Heart right ventricle (tissue), 16 donors: ENCODE measurements at places on chromosomes 4 and X. TPM values are rescaled to one million over a fixed set of nuclear protein-coding genes. Genes with fewer than 3 reads are reported as not detected.

- no peak for DNase-seq
These were observed 13.9 kb downstream of the ACOT9 start for GRCh38 chrX:23729214-23729613.

GRCh38 chr4:105147016-105147552, 408 bp downstream of the TET2 start:
- DNase-seq = no peak

GRCh38 chr4:123102897-123103471, 180.6 kb upstream of the NUDT6 start:
- no peak for DNase-seq

Gene IBSP
- not detected for total RNA-seq

DNA sequence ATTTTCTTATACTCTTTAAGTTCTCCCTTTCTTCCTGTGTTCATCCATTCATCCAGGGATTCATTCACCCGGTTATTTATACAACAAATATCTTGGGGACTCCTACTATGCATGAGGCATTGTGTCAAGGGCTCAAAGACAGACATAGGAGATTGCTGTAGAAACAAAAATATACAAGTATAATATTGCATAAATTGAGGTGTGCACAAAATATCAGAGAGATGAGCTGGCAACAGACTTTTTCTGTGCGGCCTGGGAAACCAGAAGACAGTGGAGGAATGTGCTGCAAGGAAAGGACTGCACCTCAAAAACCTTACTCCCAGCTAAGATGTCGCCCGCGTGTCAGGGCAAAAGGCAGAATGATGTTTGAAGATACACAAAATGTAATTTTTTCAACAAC, 9.6 kb downstream of the OTOP1 start:
- no peak for DNase-seq

DNA sequence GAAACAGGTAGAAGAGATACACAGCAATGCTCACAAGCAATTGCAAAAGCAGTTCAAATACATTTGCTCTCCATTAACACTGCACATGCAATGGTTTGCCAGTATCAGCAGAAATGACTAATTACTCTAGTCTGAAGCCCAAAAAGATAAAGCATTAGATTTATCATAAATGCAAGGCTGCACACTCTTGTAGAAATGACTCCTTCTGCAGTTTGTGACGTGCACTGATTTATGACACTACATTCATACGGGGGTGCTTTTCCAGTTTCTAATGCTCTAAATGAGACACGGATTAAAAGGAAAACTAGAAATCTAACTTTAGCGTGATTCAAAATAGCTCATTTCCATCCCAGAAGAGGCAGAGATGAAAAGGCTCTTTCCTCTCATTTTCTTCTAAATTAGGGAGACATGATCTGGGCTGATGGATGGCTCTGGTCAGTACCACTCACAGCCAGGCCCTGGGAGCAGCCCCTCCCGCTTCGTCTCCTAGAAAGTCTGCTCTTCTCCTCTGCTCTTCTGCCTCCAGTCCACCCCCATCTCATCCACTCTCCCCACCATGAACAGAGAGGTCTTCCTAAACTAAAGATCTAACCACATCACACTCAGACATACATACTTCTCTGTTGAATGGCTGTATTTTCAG, 33.2 kb downstream of the PPP2R2C start:
- no peak for DNase-seq
